ENCODE measurements at places on chromosomes 11 and 22.

- ATAC-seq: no peak
These were observed 194.0 kb downstream of the FAM181B start for GRCh38 chr11:82539669-82540068.

GRCh38 chr11:67613960-67614715, 7.4 kb downstream of the NDUFV1 start:
- peak; percentile 94 for ATAC-seq

DNA sequence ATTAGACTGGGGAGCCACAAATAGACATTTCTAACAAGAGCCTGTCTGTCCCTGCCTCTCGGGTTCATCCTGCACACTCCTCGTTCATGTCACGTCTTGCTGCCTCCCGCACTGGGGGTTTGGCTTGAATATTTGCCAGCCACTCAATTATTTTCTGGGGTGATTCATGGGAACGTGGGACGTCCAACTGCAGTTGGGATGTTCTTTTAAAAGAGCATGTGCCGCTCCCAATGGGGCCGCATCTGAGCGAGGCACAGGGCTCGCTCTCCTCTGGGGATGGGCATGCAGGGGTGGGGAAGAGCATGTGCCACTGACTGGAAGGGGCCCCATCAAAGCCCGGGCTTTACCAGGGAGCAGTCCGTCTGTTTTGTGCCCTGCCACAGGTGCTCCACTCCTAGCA, 43.4 kb downstream of the PARVG start:
- ATAC-seq: no peak

DNA sequence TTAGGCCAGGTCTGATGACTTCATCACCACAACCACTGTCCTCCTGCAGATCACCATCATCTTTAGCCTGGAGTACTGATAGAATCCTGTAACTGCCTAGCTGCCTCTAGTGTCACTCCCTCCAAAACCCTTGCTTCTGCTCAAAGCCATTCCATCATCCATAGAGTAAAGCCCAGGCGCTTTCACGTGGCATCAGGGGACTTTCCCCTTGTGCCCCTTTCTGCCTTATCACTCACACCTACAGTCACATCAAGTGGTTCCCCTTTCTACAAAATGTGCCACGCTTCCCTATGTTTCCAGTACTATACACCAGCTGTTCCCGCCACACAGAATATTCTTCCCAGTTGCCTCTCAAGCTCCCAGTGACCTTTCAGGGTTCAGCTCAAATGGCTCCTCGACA, 75.9 kb downstream of the MN1 start:
- no peak for ATAC-seq

GRCh38 chr11:79013509-79013908, 427.3 kb downstream of the TENM4 start:
- no peak for ATAC-seq
